ENCODE measurements at places on chromosomes 5 and 9. TPM values are rescaled to one million over a fixed set of nuclear protein-coding genes. Genes with fewer than 3 reads are reported as not detected.

Gene LCNL1
- total RNA-seq, result 0.34 TPM

Gene DRD1
- total RNA-seq, result not detected

Gene DDX4
- 0.32 TPM for total RNA-seq

Gene KDM4C
- 34.0 TPM for total RNA-seq

Gene CCDC187
- total RNA-seq, result 0.04 TPM

Gene F2RL2
- not detected for total RNA-seq

Gene GBGT1
- 14.5 TPM for total RNA-seq

Gene GMCL2
- not detected for total RNA-seq

- no peak for DNase-seq
Observed at GRCh38 chr9:121682926-121683515, 31.6 kb downstream of the DAB2IP start.

- DNase-seq, result no peak
Observed at GRCh38 chr5:61371474-61371873, 39.4 kb downstream of the ZSWIM6 start.

DNA sequence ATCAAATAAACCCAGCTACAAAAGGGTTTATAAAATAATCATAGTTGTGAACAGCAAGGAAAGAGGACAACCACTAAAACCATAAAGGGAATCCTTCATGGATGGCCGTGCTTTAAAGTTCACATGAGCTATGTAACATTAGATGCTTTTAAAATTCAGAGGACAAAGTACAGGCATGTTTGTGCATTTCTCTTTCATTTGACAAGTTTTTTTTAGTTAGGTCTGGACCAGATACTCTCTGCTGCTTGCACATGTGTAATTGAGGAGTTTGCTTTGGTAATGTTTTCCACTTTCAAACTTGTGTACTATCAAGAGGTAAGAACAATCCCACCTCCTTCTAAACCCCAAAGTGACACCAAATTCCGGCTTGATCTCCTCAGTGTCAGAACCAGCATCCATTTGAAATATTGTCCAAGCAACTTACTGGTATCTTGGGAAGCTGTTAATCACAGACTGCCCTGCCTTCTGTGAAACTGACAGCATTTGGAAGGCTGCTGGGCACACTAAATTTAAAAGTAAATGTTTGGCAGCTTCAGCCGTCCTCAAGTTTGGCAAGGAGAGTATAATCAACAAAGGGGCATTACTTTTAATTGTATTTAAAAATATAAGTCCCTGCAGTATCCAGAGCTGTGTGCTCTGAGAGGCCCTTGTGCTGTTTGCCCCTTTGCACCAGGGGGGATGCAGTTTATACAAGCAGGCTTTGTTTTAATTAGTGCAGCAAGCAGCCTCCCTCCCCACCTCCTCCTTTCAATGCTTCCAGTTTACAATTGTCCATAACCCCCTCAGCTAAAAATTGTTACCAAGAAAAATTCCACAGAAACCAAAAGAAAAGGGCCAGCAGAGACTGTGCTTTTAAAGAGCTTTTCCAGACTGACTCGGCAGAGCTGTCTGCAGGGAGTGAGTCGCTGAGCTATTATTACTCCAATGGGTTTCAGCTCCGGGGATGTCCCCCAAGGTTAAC is 328.3 kb upstream of the MPDZ start:
- no peak for DNase-seq

- DNase-seq, result no peak
Observed at GRCh38 chr5:159402311-159402710, 72.0 kb upstream of the IL12B start.

DNA sequence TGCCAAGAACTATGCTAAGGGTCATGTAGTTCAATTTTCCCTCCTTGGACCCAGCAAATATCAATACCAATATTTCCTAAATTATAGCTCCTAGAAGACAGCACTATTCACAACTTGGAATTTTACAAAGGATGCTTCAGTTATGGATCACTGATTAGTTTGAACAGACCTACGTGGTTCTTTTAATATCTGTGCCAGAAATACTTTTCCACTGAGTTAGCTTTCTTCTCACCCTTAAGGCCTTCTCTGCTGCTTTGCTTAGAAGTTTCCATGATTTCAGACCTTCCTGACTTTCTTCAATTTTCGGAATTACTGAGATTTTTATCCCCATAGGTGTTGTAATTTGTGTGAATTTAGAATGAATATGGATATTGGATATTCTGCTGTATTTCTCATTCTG is 380.4 kb downstream of the PSAT1 start:
- DNase-seq, result no peak

- DNase-seq, result no peak
Observed at GRCh38 chr5:119341452-119342349, 14.1 kb upstream of the TNFAIP8 start.

- no peak for DNase-seq
Observed at GRCh38 chr5:163760498-163760897, 255.1 kb downstream of the MAT2B start.

- DNase-seq, result no peak
Observed at GRCh38 chr9:130292106-130292505, 26.5 kb downstream of the HMCN2 start.

DNA sequence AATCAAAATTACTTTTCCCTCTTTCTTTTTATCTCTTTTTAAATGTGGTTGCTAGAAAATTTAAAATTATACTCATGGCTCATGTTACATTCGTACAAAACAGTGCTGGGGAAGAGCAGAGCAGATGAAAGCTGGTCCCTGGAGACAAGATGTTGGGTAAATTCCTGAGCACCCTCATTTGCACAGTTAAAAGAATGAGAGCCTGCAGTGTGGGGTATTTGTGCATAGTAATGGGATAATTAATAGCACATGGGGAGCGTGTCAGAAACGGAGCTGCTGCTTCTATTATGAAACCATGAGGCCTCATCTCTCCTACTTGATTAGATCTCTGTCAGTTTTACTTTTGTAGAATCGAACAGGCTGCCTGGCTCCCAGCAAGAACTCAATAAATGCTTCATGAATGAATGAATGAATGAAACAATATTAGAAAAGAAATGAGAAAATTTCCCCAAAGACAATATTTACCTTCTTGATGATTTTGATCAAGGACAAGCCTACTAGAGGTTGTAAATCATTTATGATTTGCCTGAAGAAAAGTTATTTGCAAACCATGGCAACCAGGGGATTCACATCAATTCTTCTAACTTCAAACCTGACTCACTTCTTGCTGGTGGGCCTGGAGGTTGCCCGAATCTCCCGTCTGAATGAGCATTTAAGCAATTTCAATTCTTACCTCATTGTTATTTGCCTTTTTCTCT is 177.2 kb upstream of the TUT7 start:
- no peak for DNase-seq

DNA sequence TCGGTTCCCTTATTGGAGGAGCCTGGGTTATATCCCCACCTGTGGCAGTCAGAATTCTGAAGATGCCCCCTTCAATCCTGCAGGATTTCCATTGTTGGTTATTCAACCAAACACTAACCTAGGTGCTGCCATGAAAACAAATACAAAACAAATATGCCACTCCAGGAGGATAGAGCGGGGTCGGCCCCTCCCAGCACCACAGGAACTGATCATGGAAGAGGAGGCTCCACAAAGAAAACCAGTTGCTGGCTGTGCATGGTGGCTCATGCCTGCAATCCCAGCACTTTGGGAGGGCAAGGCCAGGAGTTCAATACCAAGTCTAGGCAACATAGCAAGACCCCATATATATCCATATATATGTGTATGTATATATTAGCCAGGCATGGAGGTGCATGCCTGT is 13.2 kb upstream of the ADGRD2 start:
- DNase-seq, result peak; percentile 1
